ENCODE measurements at places on chromosomes 12 and 14.
A peak's percentile ranks its signal among the peaks of the same experiment; 100 is the strongest.

DNA sequence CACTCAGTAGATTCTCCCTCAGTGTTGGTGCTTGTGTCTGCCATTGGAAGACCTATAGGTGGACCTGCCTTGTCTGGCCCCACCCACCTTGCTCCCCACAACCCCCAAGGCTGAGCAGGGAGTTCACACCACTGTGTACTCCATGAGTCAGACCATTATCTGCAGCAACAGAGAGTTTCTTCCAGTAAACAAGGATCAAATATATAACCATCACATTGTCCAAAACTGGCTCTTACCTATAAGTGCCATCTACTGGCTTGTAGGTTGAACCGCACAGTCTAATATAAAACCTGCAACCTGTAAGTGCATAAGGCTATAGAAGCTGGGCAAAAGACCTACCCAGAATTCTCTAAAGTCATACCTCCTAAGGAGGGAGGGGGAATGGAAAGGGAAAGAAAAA, 7.9 kb downstream of the TAS2R13 start:
- DNase-seq = no peak

DNA sequence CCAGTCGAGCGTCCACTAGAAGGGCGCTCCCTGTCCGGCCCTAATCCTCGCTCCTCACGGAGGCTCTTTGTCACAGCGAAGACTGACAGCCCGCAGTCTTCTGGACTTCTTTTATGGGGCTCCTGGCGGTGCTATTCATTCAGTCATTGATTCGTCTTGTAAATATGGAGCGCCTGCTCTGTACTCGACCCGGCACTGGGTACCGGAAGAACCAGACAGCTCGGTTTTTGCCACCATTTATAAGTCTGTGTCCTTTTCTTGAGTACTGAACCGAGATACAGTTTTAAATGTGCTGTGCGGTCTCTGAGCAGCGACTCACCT, 570 bp downstream of the DMAC2L start:
- no peak for DNase-seq

DNA sequence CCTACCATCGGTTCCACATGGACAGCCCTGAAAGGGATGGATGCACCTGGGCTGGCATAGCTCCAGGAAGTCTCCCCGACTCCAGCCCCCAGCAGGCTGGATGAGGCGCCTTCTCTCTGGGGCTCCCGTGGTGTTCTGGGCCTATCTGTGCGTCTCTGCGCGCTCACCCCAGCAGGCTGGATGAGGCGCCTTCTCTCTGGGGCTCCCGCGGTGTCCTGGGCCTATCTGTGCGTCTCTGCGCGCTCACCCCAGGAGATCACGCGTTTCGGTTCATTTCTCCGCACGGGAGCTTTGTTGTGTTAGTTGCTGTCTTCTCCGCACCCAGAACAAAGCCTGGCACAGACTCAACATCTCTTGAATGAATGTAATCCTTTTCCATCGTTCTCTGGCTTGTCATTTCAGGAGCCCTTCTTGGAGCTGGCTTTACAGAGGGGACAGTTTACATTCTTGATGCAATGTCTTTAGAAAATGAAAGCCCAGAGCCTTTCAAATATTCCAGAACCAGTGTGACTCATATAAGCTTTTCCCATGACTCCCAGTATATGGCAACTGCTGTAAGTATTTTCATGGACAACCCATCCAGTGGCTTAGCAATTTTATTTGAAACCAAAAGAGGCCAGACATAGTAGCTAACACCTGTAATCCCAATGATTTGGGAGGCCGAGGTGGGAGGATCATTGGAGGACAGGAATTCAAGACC, 40.3 kb downstream of the CFAP251 start:
- DNase-seq = no peak

GRCh38 chr12:81450920-81451739, 308.0 kb downstream of the PPFIA2 start:
- DNase-seq = no peak

DNA sequence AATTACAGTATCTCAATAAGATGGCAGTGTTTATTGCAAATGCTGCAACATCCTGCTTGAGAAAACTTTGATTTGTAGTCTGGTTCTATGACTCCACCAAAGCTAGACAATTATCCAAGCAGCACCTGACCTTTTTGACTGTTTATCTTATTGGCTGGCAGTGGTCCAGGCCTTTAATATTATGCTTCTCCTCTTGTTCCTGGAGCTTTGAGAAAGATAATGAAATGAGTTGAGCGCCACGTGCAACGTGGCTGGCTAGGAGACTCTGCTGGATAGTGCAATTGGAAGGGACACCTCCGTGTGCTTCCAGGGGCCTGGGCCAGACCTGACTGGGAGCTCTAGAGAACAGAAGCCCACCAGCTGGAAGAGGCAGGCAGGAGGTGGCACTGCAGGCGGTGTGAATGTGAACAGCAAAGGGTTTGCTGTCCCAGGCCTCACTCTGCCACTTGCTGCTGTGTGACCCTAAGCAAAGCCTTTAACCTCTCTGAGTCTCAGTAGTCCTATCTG, 349.3 kb downstream of the CACNA1C start:
- DNase-seq = peak; percentile 48

GRCh38 chr12:9049520-9050133, 60.3 kb downstream of the KLRG1 start:
- no peak for DNase-seq

DNA sequence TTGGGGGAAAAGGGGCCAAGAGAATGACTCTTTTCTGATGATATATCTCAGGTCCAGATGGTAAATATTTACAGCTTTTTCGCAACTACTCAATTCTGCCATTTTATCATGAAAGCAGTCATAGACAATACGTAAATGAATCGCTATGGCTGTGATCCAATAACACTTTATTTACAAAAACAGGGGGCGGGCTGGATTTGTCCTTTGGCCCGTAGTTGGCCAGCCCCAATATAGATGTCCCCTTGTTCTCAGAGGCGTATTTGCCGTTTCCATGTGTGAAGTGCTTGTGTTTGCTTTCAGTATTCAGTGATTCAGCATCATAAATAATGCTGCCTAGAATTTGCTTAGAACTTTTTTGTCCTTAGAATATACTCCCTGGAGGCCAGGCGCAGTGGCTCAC, 77.2 kb downstream of the CCDC92 start:
- DNase-seq = peak; percentile 6

DNA sequence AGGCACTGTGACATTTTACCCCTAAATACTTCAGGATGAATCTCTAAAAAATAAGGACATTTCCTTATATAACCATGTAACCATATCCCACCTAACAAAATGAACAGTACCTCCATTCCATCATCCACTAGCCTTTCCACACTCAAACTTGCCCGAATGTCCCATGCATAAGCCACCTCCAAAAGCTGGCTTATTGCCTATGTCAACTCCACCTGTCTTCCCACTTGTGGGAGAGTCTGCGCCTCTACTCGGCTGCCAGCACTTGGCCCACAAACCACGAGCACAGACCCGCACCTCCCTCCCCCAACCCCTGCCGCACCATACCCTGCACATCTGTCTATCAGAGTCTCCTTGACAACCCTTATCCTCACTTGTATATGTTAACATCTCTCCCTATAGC, 165.8 kb downstream of the CALM1 start:
- no peak for DNase-seq

- DNase-seq = peak; percentile 84
Measured at GRCh38 chr14:75982266-75983018, 647 bp upstream of the TGFB3 start.

GRCh38 chr12:105992849-105993740, 145.7 kb downstream of the NUAK1 start:
- no peak for DNase-seq

GRCh38 chr12:10293151-10293550, 14.5 kb upstream of the KLRD1 start:
- DNase-seq = no peak

DNA sequence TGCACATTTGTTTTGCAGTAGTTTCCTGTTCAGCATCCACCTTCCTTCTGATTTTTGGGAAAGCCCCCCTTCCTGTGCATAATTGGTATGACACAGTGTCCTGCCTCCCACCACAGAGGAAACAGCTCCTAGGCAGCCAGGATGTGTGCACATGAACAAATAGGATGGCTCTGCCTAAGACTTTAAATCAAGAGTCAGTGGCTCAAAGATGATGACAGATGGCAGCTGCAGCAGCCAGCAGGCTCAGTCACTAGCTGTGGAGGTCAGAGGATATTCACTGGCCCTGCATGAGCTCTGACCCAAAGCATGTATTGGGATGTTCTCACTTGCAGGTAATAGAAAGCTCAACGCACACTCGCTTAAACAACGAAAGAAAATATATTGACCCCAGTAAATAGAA, 90.3 kb downstream of the KCNK10 start:
- no peak for DNase-seq

DNA sequence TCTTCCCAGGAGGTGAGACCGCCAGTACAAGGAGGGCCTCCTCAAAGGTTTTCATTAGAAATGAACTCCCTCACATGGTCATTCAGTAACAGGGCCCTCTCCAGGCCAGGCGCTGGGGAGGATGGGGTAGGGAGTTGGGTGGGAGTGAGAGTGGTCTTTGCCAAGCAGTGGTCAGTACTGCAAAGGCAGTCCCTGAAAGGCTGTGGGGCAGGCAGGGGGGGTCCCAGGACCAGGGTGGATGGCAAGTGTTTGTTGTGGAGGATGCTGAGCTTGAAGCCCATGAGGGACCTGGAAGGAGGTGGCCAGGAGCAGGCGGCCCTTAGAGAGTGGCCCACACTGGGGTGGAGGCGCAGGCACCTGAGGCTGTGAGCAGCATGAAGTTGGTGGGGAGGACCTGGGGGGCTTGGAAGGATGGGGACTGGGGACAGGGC, 26.1 kb downstream of the CEP170B start:
- no peak for DNase-seq

GRCh38 chr14:28305938-28306337, 460.6 kb upstream of the FOXG1 start:
- no peak for DNase-seq

DNA sequence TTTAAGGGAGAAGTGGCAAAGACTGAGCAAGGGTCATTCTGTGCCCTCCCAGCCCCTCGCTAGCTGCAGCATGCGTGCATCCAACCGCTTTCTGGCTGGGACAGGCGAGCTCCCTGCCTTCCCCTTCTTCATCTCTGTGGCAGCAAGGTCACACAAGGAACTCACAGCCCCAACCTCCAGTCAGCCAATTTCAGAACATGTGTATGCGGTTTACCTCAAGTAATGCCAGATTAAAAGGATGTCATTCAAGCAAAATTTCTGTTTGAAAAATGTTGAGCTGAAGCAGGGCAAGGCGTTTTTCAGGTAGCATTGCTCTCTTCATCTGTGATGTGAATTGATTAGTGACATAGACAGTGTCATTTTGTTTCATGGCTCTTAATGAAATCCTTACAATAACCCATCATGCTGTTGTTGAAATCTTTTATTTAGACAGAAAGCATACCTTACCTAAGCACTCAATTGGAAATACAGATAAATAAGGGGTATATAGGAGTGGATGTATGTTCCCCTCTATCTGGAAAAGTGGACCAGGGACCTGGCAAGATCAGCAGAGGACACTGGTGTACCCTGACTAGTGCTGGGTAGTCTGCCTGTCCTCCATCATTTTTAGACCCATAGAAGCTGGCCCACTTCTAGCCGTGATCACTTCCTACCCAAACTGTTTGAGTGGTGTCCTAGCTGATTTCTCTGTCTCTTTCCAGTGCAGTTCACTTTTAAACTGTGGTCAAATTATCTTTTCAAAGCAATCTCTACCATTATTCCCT, 82.8 kb upstream of the NEDD1 start:
- no peak for DNase-seq

GRCh38 chr12:66405395-66405794, 103.1 kb downstream of the HELB start:
- DNase-seq = no peak
